ENCODE measurements at places on chromosomes 1 and 21.

DNA sequence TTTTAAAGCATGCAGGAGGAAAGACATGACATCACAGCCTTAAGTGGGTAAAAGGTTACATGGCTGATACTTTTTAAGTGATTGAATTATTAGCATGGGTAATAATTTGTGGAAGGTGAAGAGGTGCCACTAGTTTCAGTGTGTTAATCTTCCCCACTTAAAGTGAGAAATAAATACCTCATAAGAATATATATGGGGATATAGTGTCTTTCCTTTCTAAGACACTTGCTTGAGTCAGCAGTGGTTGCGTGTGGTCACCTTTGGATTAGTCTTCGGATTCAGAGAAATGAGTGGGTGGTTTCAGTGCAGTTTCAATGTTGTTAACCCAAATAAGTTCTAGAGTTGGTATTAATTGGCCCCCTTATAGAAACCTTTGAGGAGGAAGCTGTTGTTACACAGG, 94.1 kb downstream of the ADGRL2 start:
- no peak for DNase-seq

DNA sequence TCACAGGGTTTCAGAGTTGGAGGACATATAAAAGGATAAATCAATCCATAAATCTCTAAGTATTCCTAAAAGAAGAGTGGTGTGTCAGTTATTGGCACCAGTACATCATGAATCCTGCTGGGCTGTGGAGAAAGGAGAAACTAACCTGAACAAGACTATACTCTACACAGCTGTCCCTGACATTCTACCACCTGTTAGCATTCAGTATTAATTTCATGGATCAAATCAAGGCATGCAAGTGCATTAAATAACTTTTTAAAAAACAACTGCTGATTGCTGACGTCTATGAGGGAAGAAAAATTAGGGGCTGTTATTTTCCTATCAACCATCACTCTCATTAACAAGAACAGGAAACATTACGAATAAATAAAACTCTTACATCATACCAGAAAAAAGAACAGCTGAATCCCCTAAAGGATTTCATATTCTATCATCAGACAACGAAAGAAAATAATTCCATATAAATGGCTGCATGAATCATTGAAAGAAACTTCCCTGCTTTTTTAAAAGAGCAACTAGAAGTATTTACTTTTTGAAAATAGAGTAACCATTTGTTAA, 121.7 kb downstream of the ATF6 start:
- DNase-seq, result no peak

DNA sequence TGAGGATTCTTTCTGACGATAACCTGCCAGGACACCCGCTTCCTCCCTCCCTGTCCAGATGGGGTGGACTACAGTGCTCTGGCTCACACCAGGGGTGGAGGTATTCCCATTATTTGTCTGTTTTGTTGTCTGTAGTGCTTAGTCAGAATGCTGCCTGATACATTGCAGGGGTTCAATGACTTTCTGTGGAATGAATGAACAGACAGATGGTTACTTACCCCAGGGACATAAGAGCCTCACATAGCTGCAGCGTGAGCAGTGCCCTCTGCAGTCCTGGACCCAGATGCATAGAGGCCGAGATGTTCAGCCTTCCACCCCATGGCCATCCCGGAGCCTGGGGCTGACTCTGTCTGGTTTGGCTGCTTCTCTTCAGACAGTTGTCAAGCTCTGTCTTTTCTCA, 13.0 kb upstream of the F3 start:
- DNase-seq, result no peak

- no peak for DNase-seq
Measured at GRCh38 chr1:176558561-176558960, 95.6 kb downstream of the PAPPA2 start.

DNA sequence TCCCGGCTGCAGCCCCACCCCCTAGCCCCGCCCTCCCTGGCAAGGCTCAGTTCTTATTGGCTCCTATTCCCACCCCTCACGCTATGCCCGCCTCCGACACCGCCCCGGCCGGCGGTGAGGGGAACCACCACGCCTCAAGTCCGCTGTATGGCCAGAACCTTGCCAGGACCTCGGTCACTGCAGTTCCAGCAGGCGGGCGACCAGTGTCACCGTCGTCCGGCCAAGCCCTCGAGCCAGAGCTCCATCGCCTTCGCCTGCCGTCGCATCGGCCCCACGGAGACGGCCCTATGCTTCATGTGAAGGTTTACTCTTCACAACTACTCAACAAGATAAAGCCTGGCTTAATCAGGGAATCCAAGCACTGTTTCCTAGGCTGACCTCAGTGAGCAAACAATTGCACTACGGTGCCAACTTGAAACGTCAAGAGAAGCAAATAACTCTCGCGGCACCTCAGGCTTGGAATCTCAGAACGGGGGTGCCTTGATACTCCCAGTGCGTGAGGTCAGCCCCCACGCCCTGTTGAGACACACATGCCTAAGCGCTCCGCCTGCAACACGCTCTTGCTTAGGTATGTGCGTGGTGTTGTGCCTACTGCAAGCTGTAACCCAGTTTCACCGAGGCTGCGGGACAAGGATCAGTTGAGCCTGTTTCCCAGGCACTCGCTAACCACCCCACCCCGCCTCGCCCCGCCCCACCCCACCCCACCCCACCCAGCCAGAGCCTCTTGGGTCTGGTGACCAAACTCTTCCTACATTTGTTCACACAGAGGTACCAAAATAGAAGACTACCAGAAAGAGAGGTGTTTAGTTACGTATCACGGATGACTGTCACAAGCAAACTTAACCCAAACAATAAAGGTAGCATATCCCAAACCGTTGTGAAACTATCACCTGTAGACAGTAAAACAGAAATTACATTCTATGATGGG, 498 bp upstream of the DENND2C start:
- peak; percentile 57 for DNase-seq

GRCh38 chr1:209265301-209265700, 318.2 kb upstream of the CAMK1G start:
- no peak for DNase-seq

DNA sequence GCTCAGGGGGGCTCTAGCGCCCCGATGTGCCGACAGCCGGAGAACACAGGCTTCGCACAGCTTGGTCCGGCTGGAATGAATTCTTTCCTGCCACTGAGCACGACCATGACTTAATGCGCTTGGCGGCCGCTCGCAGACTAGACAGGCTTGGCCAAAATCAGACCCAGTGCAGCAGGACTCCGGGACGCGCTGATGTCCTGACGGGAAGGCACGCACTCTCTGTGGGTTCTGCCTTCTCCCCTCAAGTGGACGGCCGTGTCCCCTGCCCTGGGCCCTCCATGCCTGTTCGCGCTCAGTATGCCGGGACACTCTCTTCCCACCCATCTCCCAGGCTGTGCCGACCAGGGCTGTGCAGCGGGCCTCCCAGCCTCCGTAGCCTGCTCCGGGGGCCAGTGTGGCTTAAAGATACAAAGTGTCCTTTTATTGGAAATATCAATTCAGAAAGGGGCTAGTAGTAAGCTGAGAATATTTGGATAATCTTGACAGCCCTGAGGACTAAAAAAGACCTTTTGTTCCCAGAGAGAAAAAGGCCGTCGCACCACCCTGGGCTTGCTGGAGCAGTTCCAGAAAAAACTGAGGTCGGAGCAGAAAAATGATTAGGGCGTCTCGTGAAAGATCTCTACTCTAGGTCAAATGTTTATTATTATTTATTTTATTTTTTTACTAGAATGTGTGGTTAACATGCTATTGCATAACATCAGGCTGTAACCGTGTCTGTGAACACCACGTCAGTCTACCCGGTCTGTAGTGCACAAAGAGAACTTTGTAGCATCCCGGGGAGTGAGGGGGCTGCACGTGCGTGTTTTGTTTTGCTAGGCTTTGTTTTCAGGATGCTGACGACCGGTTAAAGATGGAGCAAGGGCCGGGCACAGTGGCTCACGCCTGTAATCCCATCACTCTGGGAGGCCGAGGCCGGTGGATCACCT, 88.1 kb upstream of the ARHGEF16 start:
- no peak for DNase-seq

GRCh38 chr21:41361053-41361785, 608 bp upstream of the MX2 start:
- no peak for DNase-seq

DNA sequence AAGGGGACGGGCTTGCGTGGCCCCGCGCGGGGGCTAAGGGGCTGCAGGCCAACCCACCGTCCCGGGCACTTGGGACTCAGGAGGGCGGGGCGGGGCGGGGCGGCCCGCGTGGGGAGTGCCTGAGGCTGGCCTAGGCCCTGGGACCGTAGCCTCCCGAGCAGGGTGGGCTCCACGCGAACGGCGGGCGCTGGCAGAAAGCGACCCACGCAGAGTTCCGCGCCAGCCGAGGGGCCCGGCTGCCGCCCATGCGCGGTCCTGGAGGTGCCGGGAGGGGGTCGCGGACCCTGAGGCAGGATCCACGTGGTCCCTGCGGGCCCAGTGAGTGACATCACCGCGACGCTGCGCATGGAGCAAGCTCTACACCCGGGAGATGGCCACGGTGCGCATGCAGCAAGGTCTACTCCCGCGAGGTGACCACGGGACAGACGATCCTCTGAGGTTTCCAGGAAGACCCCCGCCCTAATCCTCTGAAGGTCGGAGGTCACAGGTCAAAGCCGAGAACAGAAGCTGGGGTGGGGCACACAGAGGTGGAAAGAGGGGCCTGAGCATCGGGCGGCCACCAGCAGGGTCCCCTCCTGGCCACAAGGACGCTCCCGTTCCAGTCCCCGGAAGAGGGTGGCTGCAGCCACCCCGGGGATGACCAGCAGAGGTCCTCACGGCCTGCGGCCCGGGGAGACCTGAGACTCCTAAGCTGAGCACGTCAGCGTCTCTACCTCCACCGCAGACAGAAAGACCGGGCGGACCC, 13.5 kb upstream of the SLC19A1 start:
- DNase-seq, result peak; percentile 57

GRCh38 chr1:3911981-3912808, 12.1 kb upstream of the C1orf174 start:
- DNase-seq, result no peak

DNA sequence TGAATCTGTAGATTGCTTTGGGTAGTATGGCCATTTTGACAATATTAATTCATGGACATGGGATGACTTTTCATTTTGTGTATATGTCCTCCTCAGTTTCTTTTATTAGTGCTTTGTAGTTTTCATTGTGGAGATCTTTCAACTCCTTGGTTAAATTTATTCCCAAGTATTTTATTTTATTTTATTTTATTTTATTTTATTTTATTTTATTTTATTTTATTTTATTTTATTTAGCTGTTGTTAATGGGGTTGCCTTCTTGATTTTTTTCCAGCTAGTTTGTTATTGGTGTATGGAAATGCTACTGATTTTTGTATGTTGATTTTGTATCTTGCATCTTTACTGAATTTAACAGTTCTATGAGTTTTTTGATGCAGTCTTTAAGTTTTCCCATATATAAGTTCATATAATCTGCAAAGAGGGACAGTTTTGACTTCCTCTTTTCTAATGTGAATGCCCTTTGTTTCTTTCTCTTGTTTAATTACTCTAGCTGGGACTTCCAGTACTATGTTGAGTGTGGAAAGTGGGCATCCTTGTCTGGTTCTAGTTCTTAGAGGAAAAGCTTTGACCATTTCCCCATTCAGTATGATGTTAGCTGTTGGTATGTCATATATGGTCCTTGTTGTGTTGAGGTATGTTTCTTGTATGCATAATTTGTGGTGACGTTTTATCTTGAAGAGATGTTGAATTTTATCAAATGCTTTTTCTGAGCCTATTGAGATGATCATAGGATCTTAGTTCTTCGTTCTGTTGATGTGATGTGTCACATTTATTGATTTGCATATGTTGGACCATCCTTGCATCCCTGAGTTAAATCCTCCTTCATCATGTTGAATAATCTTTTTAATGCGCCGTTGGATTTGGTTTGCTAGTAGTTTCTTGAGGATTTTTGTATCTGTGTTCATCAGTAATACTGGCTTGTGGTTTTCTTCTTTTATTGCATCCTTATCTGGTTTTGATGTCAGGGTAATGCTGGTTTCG, 14.3 kb downstream of the CEPT1 start:
- DNase-seq, result no peak

DNA sequence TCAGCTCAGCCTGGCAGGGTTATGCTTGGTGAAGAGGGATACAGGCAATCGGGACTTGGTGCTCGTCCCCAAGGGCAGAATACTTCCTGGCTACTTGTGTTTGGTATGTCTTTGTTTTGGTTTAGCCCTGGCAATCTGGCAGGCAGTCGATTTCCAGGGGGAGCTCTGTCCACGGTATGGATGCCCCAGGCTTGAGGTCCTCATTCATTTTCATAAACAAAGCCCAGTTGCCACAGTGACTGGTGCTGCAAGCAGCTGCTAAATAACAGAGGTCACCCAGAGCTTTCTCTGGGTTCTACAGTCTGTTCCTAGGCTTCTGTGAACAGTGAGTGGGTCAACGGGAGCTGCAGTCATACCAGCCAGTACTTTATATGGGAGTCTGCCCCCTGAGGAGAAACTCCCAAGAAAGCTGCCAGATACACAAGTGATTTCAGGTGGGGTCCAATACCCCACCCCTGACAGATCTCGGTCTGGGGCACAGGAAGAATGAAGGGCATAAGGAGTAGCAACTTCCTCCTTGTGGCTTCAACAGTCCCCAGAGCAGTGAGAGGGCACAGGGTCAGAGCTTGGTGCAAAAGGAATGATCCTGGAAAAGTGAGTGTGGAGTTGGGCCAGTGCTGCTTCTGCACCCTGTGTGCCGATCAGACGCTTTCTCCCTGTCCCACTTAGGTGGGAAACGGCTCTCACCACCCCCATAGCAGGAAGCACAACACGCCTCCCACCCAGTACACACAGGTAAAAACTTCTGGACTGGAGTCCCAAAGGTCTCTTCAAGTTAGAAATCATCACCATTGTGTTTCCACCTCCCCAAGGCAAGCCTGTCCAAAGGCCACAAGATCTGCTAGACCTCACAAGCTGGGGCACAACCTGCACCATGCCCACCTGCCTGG, 55.5 kb downstream of the TGFBR3 start:
- DNase-seq, result peak; percentile 60

- DNase-seq, result no peak
Measured at GRCh38 chr21:19640964-19641363, 1237.4 kb upstream of the TMPRSS15 start.

- DNase-seq, result no peak
Measured at GRCh38 chr1:21262293-21263051, 27.8 kb downstream of the ECE1 start.

- no peak for DNase-seq
Measured at GRCh38 chr1:29338908-29339575, 102.7 kb downstream of the PTPRU start.

GRCh38 chr1:245475126-245475525, 320.3 kb downstream of the KIF26B start:
- DNase-seq, result no peak

GRCh38 chr1:41242342-41243078, 404 bp upstream of the SCMH1 start:
- DNase-seq, result peak; percentile 46

DNA sequence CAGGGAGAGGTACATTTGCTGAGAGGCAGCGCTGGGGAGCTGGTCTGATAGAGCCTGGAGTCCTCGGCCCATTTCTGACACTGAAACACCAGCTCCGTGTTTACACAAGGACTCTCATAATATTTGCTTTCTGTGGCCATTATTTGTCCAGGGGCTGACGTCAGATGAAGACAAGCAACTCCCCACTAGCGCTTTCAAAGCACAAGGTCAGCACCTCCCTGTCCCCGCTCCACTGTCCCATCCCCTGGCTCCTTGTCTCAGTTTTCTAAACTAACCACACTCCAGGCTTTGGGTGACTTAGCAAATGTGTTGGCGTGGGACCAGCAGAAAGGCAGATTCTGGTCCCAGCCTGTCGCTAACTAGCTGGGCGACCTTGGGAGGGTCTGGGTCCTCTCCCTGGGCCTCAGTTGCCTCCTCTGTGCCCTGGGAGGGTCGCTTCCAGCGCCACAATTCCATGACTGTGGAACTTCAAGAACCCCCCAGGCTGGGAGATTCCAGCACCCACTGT, 37.4 kb upstream of the ZBTB40 start:
- DNase-seq, result peak; percentile 63
